Activated T-cell treated with anti-CD3 and anti-CD28 coated beads for 48 hours (primary cell): ENCODE measurements at places on chromosomes 1 and 21.

DNA sequence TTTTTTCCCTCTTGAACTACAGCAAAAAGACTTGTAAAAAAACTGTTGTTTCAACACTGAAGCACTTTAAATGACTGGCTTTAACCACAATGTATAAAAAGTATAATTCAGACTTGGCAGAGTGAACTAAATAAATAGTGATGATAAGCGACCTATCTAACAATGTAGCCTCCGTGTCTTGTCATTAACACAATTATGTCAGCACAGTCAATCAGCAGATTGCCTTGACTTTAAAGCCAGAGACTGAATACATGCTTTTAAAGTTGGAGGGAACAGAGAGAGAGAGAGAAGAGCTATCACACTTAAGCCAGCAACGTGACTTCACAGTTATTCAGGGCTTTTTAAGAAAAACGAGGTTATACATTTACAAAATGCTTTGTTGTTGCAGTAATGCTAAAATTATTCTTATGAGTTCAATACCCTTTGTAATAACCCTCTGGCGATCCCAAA is 378.1 kb downstream of the LMO4 start:
- no peak for DNase-seq

GRCh38 chr21:24781146-24781545 is 826.1 kb downstream of the MRPL39 start:
- no peak for DNase-seq

- DNase-seq = no peak
Measured at GRCh38 chr1:112114540-112114939, 125.1 kb upstream of the KCND3 start.

DNA sequence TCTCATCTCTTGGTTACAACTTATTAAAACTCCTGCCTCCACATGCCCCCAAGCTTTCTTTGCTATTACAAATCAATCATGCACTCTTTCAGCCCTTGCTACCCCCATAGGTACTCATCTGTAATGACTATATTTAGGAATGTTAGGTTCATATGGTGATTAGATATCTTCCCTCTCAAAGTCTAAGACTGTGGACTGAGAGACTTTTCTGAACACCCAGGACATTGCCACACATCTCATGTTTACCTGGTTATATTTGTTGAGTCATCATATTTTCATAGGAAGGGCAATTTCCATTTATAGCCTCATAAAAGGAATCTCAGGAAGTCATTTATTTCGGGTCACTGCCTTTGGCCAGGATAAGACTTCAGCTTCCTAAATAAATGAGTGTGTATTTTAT is 81.5 kb upstream of the LPGAT1 start:
- no peak for DNase-seq

DNA sequence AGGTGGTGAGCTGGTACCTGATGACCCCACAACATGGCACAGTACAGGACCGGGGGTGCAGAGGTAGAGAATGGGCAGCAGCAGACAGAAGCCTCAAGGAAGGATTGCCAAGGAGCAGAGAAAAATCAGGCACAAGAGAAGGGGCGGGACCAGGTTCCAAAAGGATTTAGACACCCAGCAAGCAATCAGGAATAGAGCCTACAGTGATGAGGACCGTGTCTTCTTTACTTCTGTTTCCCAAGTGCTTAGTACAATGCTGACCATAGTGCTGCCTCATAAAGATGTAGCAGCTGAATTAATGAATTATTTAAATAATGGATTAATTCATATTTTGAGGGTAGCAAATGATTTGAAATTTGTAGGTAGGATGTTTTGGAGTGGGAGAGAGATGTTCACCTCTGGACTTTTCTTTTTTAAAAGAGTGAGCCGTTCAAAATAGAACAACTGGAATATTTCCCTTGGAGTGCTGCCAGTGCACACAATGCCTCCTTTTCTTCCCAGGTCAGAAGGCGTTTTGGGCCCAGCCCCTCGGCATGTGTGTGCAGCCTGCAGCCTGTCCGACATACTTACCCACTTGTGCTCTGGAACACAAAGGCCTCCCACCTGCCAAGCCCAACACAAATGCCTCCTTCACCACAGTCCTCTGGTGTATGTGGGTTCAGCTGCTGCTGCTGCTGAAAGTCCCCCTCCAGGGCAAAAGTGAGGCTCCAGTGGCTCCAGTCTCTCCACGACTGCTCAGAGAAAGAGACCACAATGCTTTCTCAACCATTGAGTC is 19.6 kb downstream of the KANK4 start:
- no peak for DNase-seq

DNA sequence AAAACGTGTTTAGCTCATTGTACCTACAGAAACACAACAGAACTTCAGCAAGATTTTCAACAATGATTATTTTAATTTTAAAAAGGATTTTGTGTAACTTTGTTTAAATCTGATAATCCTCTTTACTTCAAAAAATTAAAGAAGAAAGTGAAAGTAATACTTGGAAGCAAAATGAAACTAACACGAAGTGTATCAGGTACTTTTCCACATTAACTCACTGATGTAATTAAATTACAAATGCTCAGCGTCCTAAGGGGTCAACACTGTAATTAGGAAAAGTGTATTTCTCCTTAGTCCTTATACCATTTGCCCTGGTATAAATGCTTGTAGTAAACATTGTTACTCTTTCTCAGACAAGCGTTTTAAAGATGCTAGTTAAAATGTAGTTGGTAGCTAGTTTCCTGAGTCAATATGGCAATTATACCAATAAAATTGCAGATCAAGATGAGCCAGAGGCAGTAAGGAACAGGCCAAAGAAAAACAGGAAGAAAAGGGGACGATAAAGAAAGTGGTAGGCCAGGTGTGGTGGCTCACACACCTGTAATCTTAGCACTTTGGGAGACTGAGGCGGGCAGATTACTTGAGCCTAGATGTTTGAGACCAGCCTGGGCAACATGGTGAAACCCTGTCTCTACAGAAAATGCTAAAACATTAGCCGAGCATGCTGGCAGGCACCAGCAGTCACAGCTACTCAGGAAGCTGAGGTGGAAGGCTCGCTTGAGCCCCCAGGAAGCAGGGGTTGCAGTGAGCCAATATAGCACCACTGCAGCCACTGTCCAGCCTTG is 553.0 kb downstream of the SMYD3 start:
- no peak for DNase-seq

DNA sequence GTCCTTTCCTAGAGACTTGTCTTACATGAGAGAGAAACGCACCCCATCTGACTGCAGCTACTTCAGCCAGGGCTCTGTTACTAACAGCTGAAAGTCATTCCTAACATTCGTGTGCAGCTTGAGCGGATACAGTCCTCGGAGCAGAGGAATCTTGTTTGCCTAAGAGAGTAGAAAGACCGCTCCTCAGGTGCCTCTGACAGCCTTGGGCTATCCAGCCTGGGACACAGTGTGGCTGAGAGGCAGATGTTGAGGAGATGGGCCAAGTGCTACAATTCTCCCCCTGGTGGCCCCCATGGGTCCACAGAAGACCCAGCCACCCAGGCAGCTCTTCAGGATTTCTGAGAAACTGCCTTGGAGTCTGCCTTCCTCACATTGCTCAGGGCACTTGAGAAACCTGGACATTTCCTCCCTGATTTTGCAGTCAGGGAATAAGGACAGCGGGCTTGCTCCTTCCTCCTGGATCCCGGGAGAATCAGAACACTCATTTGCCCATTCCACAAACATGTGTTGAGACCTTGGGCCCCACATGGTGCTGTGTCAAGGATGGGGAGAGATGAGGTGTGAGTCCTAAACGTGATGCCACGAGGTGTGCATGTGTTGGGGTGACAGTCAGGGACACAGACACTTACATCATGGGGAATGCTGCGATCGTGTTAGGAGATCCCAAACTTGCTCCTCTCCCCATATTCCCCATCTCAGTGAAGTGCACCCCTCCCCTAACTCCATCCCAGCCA is 13.1 kb downstream of the TRIM62 start:
- DNase-seq = no peak

DNA sequence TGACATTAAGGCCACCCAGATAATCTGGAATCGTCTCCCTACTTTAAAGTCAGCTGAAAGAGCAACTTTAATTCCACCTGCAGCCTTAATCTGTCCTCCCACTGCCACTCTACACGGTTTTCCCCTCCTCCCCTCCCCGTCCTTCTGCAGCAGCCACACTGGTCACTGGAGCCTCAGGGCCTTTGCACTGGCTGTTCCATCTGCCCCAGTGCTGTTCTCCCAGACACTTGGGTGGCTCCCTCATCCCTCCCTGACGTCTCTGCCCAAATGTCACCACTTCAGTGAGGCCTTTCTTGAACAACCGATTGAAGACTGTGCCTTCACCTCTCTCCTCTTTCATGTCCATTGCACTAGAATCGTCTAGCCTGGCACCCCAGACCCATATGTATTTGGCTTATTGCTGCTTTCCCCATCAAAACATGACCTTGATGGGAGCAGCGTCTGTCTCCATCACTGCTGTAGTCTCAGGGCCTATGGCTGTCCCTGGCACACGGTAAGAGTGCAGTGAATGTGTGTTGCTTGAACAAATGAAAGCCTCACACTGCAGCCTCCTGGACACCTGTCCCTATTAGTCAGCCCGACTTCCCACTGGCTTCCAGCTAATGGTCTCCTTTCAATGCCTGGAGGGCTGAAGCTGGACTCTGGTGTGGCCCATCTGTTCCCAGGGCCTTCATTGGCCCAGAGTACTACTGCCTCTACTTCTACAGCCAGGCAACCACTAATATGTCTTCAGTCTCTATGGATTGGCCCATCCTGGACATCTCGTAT is 10.6 kb upstream of the PRDM16 start:
- DNase-seq = no peak

- DNase-seq = no peak
Measured at GRCh38 chr21:42760361-42760950, 107.0 kb downstream of the PDE9A start.

GRCh38 chr1:209672705-209673630 is 2.2 kb upstream of the G0S2 start:
- no peak for DNase-seq

DNA sequence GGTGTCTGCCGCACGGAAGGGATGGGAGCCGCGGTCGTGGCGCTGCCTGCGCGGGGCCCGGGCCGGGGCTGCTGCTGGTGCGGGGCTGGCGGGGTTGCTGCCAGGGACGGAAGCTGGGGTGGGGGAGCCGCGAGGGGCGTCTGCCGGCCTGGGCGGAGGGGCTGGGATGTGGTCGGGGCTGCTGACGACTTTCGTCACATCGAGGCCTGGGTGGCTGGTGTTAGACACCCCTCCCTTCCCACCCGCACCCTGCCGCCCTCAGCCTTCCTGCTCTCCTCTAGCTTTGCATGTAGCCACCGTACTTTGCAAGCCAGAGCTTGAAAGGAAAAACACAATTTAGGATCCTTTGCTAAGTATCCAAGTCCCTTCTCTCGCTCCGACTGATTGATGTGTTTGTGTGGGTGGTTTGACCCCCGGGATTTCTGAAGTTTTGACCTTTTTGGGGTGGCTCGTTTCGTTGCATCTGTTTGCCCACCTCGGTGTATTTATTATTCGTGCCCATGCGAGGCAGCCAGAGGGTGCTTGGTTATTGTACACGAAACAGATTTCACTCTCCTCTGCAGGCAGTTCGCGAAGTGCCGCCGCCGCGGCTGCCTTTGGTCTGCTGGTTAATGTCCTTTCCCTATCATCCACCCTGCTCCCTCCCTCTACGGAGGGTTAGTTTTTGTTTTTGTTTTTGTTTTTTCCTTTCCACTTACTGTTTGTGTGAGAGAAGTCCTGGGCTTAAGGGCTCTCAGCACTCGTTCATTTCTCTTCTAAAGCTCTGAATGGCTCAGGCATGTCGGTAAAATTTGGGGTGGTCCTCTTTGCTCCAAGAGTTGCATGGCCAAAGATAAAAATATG is 868 bp downstream of the C1orf21 start:
- DNase-seq = peak; percentile 7

DNA sequence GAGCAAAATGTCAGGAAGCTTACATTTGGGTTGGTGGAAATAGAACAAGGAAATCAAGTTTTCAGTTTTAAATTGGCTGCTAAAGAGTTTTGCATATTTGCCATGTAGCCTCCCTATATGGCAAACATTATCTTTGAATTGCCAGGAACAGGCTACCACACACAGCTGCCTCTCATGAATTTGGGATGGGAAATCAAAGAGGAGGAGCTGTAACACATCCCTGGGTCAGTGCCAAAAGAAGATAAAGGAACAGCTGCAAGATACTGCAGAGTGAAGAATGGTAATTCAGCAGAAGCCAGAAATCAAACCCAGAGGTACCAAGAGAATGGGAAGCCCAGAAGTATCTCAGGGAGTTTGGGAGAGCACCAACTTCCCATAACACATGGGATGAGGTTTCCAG is 18.6 kb upstream of the RASAL2 start:
- DNase-seq = no peak

DNA sequence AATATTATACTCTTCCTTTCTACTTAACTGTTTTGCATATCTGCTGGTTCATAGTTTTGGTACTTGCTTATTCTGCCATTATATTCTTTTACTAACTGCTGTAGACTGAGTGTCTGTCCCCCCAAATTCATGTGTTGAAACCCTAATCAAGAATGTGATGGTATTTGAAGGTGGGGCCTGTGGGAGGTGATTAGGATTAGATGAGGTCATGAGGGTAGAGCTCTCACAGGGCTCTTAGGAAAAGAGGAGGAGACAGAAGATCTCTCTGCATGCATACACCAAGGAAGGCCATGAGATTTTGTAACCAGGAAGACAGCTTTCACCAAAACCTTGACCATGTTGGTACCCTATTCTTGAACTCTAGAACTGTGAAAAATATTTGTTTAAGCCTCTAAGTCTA is 354.1 kb upstream of the B3GALT2 start:
- DNase-seq = no peak

DNA sequence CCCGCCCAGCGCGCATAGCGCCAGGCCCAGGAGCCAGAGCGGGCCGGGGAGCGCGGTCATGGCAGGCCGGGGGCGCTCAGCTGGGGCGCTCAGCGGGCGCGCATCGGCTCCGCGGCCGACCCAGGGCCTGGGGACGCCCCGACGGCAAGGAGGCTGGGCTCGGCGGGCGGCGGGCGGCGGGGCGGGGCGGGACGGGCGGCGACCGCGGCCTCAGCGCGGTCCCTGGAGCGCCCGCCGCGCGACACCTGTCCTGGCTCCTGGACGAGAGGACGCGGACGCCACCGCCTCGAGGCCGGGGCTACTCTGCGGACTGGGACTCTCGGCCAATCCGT is 273 bp downstream of the BMP8B start:
- DNase-seq = no peak

DNA sequence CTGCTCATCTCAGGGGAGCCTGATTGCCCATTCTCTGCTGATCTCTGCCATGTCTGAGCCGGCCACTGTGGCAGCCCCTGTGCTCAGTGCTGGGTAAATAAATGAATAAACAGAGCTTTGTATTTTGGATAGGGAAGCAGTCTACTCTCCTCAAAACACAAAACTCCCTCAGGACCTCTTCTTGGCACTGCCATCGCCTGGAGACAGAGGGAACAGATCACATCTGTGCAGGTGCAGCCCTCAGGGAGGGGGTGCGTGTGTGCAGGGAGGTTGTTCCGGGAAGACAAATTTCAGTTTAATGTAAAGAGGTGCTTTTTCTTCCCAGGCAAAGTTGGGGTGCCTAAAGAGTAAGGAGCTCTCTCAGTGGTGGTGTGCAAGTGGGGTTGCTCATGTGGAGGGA is 7.7 kb upstream of the FAM167B start:
- no peak for DNase-seq

DNA sequence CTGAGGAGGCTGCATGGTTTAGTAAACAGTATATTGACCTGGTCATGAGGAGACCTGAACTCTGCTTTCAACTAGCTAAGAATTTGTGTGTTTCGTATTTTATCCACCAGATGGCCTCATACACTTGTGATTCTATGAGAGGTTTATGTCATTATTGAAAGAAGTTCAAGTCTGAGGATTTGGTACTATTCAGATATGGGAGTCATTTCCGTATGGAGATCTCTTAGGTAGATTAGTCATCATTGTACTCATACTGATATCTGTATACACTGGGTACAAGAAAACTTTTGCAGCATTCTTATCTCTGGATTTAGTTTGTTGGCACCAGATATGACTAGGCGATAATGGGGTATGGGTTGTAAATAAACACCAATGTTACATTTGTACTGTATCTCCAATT is 26.6 kb downstream of the ATF6 start:
- no peak for DNase-seq
